Neural progenitor cell (in vitro differentiated cells): ENCODE measurements at places on chromosomes 4 and X.

DNA sequence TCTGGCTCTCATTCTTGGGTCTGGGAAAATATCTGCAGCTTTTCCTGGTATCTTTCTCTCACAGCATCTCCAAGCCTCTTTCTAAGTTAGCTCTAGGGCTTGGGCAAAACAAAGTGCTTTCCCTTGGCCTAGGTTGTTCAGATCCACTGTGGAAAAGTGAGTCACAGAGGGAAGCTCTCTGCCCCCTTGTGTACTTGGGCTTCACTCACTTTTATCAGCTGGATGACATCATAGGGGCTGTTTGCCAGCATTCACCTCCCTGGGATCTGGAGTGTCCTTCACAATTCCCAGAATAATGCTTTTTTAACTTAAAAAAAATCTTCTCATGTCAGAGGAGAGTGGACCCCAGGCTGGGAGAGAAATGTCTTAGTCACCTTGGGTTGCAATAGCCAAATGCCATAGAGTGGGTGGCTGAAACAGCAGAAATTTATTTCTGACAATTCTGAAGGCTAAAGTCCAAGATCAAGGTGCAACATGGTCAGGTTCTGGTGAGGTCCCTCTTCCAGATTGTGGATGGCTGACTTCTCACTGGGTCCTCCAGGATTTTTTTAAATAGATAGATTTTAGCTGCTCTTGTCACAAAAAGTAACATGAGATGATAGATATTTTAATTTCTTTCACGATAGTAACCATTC lies 247.8 kb downstream of the SH2D1A start:
- DNase-seq = no peak

DNA sequence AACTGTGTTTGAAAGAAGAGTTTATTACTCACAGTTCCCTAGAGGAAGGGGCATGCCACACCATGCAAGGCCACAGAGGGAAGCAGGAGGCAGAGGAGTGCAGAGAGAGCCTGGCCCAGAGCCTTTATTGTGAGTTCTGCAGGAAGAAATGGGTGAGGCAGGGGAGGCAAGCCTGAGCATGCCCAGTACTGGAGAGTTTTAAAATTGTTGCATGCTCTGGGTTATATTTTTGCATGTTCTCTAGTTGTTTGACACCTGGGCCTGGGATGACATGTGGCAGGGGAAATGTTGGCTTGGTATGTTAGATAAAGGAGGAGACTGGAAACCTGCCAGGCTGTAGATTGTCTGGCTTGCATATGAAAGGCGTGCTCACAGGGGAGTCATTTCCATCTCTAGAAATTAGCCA lies 19.7 kb upstream of the CRMP1 start:
- DNase-seq = no peak

- DNase-seq = peak; percentile 53
Measured at GRCh38 chr4:88219099-88219498, 60.7 kb upstream of the ABCG2 start.

- no peak for DNase-seq
Measured at GRCh38 chr4:157271166-157271869, 50.8 kb downstream of the GRIA2 start.

DNA sequence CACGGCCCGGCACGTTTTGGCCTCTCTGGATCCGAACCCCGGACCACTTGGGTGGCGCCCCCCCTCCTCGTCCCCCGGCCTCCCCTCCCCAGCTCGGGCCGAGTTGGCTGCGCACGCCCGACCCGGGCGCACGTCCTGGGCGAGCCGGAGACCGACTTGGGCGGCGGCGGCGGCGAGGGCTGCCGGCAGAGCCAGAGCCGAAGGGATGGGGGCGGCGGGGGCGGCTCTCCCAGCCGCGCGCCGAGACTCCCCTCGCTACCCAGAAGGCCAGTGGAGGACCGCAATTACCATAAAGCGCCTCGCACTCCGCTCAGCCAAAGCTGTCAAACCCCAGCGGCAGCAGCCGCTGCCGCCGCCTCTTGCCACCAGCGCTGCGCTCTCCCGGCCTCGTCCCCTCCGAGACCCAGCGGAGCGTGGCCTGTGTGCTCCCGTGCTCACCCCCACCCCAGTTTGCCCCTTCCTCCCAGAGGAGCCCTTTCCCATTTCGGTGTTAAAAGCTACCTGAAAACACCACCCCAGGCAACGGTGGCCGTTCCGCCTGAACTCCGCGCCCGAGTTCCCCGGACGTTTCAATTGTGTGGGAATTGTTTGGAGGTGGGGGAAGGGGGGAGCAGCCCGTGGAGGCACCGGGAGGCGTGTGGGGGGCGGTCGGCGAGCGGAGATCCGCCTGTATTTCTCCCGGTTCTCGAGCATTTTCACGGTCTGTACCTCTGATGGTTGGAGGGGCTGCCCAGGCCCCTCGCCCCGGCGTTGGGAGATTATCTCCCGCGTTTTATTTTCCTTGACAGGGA lies 701 bp upstream of the BCOR start:
- DNase-seq = peak; percentile 85

- no peak for DNase-seq
Measured at GRCh38 chrX:46234775-46235174, 310.4 kb downstream of the ZNF674 start.

DNA sequence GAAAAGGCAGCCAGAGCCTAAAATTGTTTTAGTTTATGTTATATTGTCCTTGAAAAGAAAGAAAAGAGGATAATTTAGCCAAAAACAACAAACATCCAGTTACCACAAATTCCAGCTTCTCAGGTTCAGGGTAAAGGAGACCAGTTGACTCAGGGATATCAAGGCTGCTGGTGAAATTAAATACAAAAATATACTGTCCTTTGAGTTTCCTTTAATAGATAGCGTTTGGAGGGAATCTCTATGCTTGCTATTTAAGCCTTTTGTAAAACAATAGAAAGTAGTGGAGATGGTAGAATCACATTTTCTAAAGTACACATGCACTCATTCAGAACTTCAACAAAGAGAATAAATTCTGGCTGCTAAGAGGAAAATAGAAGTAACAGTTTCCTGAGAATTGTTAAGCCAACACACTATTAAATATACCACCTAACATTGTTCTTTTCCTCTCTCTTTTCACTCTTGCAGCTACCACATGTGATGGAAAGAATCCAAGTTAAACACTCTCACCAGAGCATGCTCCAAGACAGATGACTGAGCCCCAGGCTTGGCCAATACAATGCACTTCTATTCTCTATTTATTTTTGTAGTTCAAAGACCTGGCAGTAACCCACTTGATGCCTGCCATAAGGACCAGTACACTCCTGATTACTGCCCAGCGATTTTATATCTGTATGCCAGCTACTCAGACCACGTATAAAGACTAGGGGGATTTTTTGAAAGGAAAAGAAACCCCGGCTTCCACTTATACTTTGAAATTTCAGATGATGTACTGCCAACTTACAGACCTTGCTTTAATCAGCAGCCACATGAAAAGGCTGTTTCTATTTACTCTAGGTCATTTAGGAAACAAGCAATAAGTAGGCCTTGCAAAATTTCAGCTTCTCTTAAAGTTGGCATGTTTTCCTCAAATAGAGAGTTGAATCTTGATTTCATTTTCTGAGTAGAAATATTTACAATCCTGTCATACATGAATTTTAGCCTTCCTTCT lies 756.9 kb downstream of the FAT4 start:
- DNase-seq = no peak

DNA sequence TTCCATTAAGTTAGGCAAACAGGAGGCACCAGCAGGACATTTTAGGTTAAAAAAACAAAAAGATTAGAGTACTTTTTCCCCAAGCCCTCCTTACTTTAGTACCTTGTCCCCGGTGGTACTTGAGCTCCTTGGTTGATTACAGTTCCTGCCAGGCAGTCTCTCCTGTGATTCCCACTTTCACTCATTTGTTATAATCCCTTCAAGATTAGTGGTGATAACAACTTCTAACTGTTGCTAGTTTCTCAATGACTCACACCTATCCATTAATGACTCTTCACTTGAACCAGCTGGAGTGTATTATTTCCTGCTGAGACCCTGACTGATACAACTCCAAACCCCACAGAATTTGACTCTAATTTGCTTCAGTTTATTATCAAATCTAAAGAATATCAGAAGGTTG lies 765.0 kb upstream of the DIAPH2 start:
- no peak for DNase-seq

DNA sequence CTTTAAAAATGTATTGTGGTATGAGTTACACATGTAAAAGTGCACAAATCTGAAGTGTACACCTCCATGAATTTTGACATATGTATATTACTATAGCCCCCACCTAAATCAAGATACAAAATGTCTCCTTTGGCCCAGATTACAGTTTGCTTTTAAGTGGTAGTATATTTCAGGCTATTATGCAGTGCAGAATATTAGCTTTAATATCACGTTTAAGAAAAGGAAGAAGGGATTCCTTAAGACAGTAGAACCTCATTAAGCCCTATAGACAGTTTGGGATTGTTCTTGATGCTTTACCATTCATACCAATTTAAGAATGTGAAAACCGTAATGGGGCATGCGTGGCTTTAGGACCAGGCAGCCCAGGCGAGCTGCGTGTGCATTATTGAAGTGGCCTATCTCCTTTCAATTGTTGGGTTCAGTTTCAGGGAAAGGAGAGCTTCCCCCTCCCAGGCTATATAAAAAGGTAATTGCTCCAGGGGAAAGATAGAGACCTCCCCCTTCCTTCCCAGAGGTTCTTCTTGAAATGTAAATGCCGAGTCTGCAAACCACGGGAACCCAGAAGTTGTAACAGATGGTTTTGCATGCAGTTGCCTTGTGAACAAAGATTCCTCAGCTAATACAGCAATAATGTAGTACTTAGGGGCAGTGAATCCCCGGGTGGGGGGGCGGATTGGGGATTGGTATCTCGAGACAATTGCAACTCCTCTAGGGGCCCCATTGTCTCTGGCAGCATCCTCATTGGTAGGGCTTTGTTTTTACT lies 106.1 kb downstream of the UCHL1 start:
- DNase-seq = peak; percentile 65

- no peak for DNase-seq
Measured at GRCh38 chr4:158802914-158803313, 34.1 kb downstream of the FNIP2 start.

GRCh38 chrX:108029928-108030711 lies 14.7 kb upstream of the VSIG1 start:
- no peak for DNase-seq

- no peak for DNase-seq
Measured at GRCh38 chr4:120354381-120354780, 287.7 kb upstream of the MAD2L1 start.

DNA sequence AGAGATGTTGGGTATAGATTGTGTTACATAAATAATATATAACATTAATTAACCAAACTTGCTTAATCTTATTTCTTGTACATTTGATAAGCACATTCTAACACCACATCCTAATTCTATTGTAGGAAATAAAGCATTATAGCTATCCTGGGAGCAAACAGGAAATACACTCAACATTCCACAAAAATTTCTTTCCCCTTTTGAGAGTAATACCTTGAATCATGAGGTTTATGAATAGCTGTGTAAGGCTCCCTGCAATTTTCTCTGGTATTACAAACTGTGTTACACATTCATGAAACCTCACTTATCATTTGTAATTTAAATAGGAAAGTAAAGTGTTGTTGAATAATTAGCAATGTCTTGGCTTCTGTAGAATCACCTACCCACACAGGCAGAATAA lies 95.1 kb downstream of the TMEM47 start:
- DNase-seq = no peak

DNA sequence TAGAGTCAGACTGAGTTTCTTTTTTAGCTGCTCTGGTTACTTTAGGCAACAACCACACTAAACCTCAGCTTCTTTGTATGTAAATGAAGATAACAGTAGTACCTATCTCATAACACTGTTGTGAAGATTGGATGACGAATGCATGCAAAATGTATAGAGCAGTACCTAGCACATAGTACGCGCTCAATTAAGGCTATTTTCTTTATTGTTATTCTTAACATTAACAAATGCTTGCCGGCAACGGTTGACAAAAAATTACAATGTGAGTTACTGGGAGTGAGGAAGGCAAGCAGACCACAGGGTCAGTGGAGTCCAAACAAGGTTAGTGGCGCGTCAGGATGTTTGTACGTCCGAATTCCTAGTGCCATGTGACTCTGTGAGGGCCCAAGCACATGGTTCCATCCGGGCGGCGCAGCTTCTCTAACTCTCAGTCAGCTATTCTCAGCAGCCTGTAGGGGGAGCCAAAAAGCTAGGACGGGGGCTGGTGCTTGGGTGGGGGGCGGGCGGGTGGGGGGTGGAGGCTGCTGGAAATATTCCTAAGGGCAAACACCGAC lies 821 bp upstream of the NALF2 start:
- DNase-seq = no peak

DNA sequence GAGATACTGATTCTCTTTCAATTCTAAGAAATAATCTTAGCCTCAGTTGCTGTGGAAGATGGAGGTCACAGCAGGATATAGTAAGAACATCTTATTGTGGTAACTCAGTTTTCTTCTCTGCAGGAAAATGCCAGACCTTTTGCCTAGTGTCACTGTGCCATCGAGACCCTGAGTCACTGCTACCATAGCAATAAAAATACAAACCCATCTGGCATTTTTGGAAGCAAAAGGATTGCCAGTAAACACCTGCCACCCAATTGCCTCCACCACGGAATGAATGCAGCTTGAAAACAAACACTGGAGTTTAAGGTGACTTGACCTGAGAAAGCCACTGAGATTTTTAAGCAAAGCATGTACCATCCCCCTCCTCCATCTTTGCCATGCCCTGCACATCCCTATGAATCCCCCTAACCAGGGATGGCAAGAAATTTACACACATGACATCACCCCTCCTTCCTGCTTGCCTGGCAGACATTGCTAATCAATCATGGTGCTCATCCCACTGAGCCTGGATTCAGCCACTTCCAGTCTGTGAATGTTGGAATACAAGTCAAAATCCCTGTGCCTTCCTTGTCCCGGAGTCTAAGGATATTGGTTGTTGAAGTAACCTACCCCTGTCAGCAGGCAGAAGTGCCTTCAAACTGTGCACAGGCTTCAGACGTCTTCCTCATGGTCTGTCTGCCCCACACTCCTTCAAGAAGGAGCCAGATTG lies 59.6 kb upstream of the MAMLD1 start:
- no peak for DNase-seq

DNA sequence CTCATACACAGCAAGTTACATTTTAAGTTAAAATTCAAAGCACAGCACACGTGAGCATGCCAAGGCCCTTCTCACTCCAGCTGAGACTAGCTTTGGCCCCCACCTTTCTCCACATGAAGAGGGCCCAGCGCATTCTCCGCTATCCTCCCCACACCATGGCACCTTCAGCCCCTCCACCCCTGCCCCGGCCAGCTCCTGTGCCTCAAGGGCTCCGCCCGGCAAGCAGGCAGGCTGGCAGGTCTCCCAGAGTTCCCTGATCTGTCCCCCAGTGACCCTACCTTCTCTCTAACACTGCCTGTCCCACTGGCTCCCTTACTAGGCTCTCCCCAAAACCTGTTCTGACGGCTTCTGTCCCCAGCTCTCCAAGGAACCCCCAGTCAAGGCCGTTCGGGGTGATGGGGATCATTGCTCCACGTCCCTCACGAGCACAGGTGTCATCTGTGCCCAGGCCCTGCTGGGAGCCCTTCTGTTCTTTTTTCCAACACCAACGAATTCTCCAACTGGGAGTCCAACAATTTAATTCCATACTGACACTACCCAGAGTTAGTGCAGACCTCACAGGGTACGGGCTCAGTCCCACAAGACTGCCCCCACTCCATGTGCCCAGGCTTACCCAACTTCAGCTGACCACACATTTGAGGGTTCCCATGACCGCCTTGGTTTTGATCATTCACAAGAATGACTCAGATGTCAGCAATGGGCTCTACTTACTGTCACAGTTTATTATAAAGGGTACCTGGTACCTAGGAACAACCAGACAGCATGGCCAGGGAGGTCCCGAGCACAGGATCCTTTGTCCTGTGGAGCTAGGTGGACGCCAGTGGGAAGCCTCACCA lies 4.2 kb downstream of the LETM1 start:
- no peak for DNase-seq

- no peak for DNase-seq
Measured at GRCh38 chr4:105483840-105484239, 10.0 kb upstream of the PPA2 start.

GRCh38 chrX:105475801-105476200 lies 255.3 kb upstream of the TEX13A start:
- DNase-seq = no peak
